Stimulated activated CD4-positive, alpha-beta T cell treated with anti-CD3 and anti-CD28 coated beads, TNF-alpha, amount 100 ng/mL, for 24 hours (primary cell): ENCODE measurements at places on chromosomes 5 and 9.

DNA sequence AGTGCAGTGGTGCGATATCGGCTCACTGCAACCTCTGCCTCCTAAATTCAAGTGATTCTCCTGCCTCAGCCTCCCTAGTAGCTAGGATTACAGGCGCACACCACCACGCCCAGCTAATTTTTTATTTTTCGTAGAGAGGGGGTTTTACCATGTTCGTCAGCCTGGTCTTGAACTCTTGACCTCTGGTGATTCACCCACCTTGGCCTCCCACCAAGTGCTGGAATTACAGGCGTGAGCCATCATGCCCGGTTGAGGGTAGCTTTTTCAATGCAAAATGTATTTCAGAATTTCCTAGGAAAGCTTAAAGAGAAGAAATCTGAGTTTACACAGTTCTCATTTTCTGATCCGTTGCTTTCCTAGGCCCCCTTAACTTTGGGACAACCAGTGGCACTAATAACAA, 15.7 kb downstream of the BDP1 start:
- no peak for DNase-seq

DNA sequence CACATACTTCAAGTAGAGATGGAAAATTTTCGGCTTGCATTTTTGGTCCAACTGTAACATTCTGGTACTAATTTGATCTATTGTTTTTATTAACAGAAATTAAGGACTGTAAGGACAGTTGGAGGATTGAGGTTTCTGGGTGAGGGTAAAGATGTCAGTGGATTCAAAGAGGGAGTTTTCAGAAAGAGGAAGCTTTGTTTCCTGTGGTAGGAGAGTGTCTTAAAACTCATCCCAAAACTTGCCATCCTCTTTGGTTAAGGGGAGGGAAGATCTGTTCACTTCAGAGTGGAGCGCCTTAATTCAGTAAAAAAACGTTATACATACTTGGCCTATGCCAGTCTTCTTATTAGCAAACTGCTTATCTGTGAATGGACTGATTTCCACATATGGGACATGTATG, 13.8 kb downstream of the CNTRL start:
- DNase-seq, result no peak

GRCh38 chr9:131574730-131575640, 29.7 kb downstream of the PRRT1B start:
- no peak for DNase-seq

DNA sequence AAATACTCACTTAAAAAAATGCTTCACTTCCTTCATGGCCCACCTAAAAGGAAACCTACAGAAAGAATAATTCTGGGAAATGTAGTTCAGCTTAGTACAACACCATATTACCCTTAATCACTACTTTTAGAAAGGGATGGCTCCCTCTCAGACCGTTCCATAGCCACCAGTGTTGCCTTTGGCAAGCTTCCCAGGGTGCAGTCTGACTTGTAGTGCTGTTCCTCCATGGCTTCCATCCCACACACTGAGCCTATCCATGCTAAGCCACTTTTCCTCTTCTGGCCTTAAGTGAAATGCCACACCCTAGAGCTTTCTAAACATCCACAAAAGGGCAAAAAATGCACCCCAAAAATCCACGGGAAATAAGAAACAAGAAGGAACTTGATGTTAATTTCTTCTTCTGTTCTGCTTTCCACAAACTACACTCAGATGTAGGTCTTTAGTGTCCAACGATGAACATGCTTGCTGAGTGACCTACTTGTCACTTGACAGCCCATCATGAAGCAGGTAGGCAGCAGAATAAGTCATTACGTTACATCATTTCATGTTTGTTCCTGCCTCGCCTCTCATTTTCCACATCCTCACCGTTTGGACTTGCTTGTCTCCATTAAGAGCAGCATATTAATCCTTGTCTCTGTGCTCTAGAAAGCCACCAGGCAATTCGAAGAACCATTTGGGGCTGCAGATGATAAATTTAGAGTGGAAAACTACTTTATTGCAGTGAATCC, 391.1 kb upstream of the GRAMD2B start:
- DNase-seq, result no peak

GRCh38 chr5:93145767-93146166, 435.3 kb downstream of the NR2F1-AS1 start:
- DNase-seq, result no peak

- no peak for DNase-seq
Observed at GRCh38 chr5:65903581-65903980, 22.8 kb upstream of the ERBIN start.
